ENCODE measurements at places on chromosomes 2 and 18. TPM values are rescaled to one million over a fixed set of nuclear protein-coding genes. Genes with fewer than 3 reads are reported as not detected.

TMEM163 gene
- 0.06 TPM for total RNA-seq

SERPINB4 gene
- 0.14 TPM for total RNA-seq

AQP12A gene
- total RNA-seq = not detected

ST6GAL2 gene
- total RNA-seq = 12.8 TPM

TAF4B gene
- 3.9 TPM for total RNA-seq

CRYGD gene
- total RNA-seq = not detected

PLEKHA3 gene
- 7.1 TPM for total RNA-seq

PRKCE gene
- 12.5 TPM for total RNA-seq

CCDC195 gene
- total RNA-seq = not detected

ITGB6 gene
- total RNA-seq = 1.2 TPM

WDPCP gene
- total RNA-seq = 4.0 TPM

LRATD1 gene
- total RNA-seq = 0.09 TPM

DLX1 gene
- 2.8 TPM for total RNA-seq

ARHGEF33 gene
- total RNA-seq = 0.11 TPM

ST3GAL5 gene
- total RNA-seq = 30.7 TPM

SERPINB5 gene
- total RNA-seq = 0.30 TPM

RBM43 gene
- total RNA-seq = 3.0 TPM

CNRIP1 gene
- 2.3 TPM for total RNA-seq

SRD5A2 gene
- total RNA-seq = 0.02 TPM

DSG1 gene
- total RNA-seq = not detected

LPIN1 gene
- 11.9 TPM for total RNA-seq

CRYBA2 gene
- not detected for total RNA-seq

EFHD1 gene
- 5.1 TPM for total RNA-seq

IGFBP5 gene
- 0.23 TPM for total RNA-seq

UGT1A4 gene
- total RNA-seq = 0.07 TPM

VIT gene
- total RNA-seq = not detected

VRK2 gene
- total RNA-seq = 32.8 TPM

ZNF521 gene
- not detected for total RNA-seq

TMEM169 gene
- 0.33 TPM for total RNA-seq

FOXD4L1 gene
- 0.09 TPM for total RNA-seq

KCNG2 gene
- not detected for total RNA-seq

FBXO48 gene
- total RNA-seq = 0.60 TPM

GPR45 gene
- not detected for total RNA-seq

GLS gene
- 105 TPM for total RNA-seq

DPYSL5 gene
- 3.7 TPM for total RNA-seq

MC2R gene
- total RNA-seq = not detected

GKN2 gene
- 1.5 TPM for total RNA-seq

IL36A gene
- not detected for total RNA-seq

DAW1 gene
- 2.3 TPM for total RNA-seq

CD28 gene
- not detected for total RNA-seq

RIT2 gene
- not detected for total RNA-seq

BIN1 gene
- total RNA-seq = 35.7 TPM

PRSS56 gene
- total RNA-seq = 0.12 TPM

FOXI3 gene
- total RNA-seq = 0.03 TPM

ITGA6 gene
- total RNA-seq = 55.3 TPM

ATP8B1 gene
- 7.6 TPM for total RNA-seq

SLC16A14 gene
- total RNA-seq = 1.3 TPM

GAREM1 gene
- 8.2 TPM for total RNA-seq

MOGAT1 gene
- not detected for total RNA-seq

NT5DC4 gene
- total RNA-seq = not detected

LRP2 gene
- not detected for total RNA-seq

TMEM150A gene
- 13.9 TPM for total RNA-seq

ARHGEF4 gene
- 7.8 TPM for total RNA-seq

MTCL1 gene
- total RNA-seq = 50.3 TPM

GCG gene
- total RNA-seq = not detected

LOXL3 gene
- 0.35 TPM for total RNA-seq

C1QL2 gene
- total RNA-seq = 0.86 TPM

METTL21A gene
- 23.9 TPM for total RNA-seq

ANKRD30B gene
- total RNA-seq = not detected
